Stimulated activated CD8-positive, alpha-beta memory T cell treated with anti-CD3 and anti-CD28 coated beads, Interleukin-7, amount 100 ng/mL, for 24 hours (primary cell): ENCODE measurements at places on chromosomes 11 and 22.
A peak's percentile ranks its signal among the peaks of the same experiment; 100 is the strongest.

GRCh38 chr11:120890609-120891320, 133.1 kb upstream of the TBCEL start:
- no peak for DNase-seq

DNA sequence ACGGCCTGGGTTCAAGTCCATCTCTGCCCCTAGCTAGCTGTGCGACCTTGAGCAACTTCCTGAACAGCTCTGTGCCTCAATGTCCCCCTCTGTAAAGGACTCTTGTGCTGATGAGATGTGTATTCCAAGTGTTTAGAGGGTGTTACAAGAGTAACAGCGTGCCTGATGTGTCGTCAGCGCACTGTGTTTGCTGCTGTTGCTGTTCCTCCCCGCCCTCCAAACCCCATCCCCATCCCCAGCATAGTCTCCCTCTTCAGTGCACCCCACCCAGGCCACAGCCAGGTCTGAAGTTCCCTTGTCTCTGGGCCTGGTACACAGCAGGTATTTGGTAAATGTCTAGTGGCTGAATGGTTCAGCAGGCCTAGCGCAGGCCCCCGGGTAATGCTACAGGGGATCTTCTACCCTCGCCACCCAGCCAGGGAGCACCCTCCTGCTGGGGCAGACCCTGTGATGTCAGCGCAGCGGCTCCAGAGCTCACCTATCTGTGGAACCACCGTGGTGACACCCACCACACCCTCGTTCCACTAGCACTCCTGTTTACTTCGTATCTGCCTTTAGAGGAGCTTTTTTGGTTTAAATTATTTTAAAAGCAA, 10.3 kb downstream of the CBX7 start:
- DNase-seq, result no peak

- no peak for DNase-seq
Observed at GRCh38 chr11:12868315-12869073, 140.6 kb upstream of the RASSF10 start.

DNA sequence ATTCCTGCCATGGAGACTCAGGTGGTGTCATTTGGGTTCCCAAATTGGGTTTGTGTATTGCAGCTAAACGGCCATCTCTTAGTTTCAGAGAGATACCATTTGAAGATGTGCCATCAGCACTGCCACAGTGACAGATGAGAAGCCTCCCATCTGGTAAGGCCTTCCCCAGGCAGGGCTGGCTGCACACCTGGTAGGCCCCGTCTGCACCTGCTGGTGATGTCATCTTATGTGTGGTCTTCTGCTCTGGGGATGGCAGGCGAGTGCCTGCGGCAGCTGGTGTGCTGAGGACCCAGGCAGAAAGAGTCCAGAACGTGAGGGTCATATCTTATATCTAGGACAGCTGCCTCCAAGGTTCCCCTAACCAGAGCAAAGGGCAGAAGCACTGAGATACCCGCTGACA, 100.6 kb downstream of the CSNK2A3 start:
- DNase-seq, result no peak

DNA sequence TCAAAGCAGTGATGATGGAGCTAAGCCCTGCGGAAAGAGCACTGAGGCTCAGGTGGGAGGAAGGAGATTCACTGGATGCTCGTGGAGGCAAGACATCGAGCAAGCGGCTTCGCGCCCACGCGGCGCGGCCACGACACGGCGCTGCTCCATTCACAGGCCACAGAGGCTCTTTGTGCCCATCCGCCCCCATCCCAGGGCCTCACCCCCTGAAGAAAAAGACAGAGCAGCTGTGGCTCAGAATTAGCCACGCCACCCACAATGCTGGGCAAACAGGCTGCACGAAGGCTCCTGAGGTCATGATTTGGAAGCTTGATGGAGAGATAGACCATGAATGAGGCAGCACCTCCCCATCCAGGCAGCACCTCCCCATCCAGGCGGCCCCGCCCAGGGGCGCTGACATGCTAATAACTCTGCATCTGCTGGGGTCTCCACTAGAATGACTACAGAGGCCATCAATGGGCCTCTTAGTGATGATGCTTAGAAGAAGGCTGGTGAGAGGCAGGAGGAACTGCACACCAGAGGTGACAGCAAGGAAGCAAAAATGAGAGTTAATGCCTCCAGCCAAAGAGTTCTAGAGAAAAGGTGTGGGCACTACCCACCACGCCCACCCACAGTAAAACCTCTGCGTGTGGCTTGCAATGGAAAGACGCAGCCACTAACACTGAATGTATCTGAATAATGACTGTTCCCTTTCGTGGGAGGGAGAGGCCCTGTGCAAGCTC, 43.5 kb downstream of the MYH9 start:
- no peak for DNase-seq

GRCh38 chr11:67705264-67705663, 30.8 kb upstream of the ALDH3B2 start:
- DNase-seq, result no peak

- DNase-seq, result no peak
Observed at GRCh38 chr22:25083807-25084200, 115.9 kb upstream of the CRYBB3 start.

GRCh38 chr11:75022759-75023396, 34.1 kb downstream of the NEU3 start:
- peak; percentile 56 for DNase-seq

- DNase-seq, result no peak
Observed at GRCh38 chr11:2558861-2559526, 114.2 kb downstream of the KCNQ1 start.

GRCh38 chr11:83521647-83522596, 235.8 kb upstream of the CCDC90B start:
- no peak for DNase-seq

DNA sequence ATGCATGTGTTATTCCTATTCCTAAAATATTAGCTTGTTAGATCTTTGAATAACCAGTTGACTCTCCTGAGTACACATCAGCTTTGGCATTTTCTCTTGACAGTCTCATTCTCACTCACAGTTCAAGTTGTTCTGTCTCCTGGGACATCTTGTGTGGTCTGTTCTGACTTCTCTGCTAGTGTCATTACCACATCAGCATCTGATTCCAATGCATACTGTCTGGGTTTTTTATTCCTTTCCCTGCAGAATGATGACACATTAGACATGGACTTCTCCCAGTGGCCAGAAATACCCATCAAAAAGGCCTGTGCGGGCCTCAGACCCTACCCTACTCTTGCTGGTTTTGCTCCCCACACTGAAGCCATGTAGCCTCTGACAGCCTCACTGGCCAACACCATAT, 2.7 kb downstream of the ZNF74 start:
- no peak for DNase-seq

GRCh38 chr11:64857485-64857884, 13.0 kb upstream of the CDC42BPG start:
- no peak for DNase-seq

GRCh38 chr22:26707581-26707980, 50.2 kb downstream of the MIAT start:
- no peak for DNase-seq

GRCh38 chr11:122598971-122599370, 56.6 kb upstream of the UBASH3B start:
- no peak for DNase-seq

DNA sequence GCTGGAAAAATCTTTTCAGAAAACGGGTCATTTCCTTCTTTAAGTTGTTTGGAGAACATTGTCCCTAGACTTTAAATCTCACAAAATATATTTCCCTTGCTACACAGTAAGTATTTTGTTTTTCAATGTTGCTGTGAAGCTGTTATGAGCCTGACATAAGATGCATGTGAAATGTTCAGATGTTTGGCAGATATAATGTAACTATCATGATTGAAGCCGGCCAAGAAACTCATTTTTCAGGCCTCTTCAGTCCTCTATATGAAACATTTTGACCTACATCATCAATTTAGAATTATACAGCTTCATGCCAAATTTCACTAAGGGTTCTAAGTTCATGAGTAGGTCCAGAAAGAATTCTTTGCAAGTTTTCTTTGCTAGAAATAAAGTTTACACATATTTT, 133.8 kb downstream of the JRKL start:
- DNase-seq, result no peak

GRCh38 chr22:31749636-31750364, at the start of gene PRR14L:
TSS of gene PRR14L (minus strand) at chr22:31750132. CDS start at chr22:31738860, 11,272 bp downstream.
- peak; percentile 99 for DNase-seq

GRCh38 chr11:61999141-61999975, 31.9 kb upstream of the FTH1 start:
- no peak for DNase-seq

DNA sequence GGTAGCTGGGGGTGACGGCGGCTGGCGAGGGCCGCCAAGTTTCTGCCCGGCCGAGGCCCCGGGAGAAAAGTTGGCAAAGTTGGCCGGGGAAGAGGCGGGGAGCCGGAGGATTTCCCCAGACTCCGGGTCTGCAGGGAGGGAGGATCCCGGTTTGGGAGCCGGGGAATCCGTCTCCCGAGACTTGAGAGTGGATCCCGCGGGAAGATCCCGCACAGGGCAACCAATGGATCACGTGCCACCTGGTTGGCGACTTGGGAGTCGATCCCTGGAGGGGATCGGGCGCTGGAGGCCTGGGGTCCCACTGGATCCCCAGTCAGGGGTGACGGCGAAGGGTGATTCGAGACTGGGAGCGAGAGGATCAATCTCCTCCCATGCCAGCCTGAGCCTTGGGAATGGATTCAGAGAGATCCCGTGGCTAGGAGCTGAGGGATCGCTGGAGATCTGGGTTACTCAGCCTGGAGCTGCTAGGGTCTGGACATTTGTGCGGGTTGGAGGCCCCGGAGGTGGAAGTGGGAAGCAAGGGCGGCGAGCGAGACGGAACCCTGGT, 394 bp downstream of the KIAA1671 start:
- DNase-seq, result no peak
